ENCODE measurements at places on chromosomes 1 and 21.

- DNase-seq: no peak
These were observed 328.0 kb downstream of the NPHP4 start for GRCh38 chr1:5664081-5664768.

GRCh38 chr1:27509127-27510080, 19.4 kb upstream of the WASF2 start:
- no peak for DNase-seq

DNA sequence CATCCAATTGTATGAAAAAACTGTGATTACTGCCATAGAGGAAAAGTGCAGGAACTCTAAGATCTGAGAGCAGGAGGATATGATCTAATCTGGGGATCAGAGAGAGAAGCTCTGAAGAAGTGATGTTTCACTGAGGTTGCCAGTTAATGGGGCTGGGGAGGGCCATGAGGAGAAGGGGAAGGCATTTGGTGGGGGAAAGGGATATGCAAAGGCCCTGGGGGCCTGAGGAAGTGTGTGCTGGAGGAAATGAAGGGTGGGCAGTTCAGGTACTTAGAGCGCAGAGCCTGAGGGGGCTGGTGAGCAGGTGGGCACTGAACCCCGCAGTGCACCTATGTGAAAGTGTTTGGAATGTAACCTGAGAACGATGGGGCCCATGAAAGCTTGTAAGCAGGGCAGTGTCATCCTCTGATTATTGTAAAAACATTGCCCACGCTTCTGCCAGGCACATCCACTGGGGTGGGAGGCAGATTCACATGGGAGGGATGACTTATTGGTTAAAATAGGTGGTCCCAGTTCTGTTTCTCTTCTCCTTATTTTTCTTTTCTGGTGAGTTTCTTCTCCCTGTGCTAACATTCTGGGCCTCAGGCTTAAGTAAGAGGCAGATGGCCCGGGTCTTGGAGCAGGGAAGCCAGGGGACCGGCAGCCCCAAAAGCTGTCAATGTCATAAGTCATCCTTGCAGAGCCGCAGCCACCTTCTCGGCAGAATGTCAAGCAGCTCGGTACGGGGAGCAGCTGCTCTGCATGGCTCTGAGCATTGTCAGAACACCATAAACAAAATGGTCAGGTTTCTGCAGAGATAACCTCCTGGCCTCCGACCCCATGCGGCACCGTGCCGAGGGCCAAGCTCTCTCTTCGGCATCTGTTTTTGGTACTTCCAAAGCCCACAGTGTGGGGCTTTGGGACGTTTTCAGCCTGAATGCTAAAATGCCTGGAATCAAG, 492.0 kb upstream of the VAMP3 start:
- DNase-seq: no peak

- no peak for DNase-seq
These were observed 2.6 kb upstream of the C1orf174 start for GRCh38 chr1:3902571-3903091.

DNA sequence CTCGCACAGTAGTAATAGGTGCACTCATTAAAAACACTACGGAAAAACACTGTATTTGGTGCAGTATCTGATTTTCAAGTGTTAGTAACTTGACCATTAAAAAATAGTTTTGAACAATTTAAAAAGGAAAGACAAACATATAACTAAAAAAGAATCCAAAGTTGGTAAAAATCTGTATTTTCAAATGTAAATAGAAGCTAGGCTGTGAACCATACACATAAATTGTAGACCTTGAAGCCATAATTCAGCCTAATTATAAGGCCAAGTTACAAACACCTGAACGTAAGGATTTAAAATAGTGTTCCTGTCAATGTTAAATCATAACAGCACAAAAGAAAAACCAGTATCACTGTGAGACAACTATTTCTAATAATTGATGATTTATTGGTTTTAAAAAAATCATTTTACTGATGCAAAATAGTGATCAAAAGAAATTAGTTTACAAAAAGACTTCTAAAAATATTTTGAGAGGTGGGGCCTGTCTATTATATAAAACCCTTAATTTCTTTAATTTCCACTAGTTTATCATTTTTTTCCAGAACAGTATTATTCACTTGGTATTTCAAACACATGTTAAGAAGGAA, 4.5 kb downstream of the IRF2BP2 start:
- DNase-seq: no peak

DNA sequence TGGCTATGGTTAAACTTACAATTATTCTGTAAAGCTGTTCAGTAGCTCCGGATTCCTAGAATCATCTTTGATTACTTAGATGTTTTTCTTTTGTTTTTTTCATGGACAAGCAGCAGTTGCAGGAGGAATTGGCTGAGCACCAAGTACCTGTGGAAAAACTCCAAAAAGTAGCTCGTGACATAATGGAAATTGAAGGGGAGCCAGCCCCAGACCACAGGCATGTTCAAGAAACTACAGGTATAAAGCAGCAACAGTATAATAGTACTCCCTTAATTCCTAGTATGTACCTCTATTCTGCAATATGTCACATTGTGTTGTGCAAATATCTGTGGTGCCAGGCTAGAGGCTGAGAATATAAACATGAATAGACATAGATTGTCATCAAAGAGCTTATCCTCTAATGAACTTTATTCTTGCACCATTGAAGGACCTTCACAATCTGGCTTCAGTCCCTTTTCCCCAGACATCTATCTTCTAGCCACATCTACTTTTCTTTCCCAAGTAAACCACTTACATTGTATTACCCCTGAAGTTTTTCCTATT, 132.3 kb upstream of the BMP8A start:
- no peak for DNase-seq

DNA sequence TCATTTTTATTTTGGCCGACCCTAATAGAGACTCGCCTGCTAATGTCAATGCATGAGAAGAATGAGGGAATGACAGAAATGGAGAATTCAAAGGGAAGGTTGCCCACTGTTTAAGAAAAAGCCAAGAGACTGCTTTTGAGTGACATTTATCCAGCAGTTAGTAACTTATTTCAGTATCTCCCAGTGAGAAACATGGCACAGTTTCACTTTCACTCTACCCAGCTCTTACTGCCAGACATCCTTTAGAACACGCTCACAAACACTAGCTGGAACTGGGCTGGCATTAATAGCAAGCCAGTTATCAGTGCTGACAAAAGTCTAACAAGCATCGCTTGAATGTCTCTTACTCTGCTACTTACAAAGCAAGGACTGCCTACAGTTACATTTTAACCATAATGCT, 8.5 kb downstream of the GGPS1 start:
- DNase-seq: no peak

DNA sequence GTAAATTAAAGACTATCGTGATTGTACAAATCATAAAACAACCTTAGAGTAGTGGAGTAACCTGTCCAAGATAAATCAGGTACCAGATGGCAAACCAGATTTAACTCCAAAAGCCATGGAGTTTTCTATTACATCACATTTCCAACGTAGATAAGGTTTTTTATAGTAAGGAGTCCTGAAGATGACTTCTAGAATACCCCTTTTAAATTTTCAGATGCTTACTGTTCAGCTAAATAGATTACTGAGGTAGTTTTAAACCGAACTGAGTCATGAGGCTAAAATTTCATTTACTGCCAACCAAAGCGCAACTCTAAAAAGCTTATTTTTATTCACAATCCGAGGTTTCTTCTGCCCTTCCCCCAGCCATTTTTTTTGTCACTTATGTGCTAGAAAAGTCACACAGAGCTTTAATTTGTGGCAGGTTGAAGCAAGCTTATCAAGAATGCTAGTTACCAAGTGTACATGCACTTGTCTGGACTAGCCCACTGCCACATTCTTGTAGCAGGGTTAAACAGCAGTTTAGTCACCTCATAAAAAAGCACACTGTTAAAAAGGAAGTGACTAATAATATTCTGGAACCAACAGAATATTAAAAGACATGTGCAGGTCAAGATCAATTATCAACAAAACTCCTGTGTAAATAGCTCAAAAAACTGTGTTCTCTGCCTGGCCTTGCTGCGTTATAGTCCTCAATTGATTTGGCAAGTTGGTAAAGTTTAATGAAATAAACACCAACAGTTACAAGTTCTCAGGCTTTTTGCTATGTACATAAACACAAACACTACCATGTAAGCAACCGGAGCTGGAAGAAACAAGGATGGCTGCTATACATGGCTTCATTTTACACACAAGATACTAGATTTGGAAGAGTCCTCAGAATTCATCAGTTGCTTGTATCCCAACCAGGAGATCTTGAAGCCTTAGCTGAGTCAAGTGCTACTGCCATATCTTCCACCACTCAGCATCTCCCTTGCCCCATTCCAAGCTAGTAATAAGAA, 180.3 kb upstream of the DMRTA2 start:
- DNase-seq: no peak

GRCh38 chr21:32641710-32642698, 29.8 kb upstream of the CFAP298 start:
- DNase-seq: no peak

DNA sequence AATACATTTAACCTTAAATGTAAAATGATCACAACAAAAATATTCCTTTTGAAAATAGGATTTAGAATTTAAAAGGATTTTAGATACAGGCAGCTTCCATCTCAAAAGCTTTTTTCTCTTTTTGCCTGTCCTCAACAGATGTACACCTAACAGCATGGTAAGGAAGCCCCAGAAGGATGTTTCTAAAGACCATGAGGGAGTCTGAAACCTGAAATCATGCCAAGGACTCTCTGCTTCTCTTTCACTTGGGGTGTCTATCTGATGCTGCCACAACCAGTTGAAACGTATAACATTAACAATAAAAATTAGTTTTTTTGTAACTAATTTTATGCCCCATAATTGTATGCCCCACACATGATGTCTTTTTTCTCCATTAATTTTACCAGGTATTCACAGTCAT, 5.4 kb upstream of the ZNF281 start:
- DNase-seq: no peak

DNA sequence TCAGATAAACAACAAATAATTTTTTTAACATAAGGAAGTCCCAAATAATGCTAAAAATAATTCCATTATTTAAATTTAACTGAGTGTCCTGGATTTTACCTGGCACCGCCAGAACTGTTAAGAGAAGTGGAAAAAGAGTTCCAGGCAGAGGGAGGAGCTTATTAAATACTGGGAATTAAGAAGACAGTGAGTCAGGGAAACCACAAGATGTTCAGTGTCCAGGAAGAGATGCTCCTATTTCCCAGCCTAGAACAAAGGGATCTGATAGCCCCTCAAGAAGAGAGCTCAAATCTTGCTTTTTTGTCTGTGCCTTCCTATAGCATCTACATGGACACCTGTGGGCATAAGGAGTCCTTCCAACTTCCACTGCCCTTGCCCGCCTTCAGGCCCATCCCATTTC, 85.9 kb downstream of the PGM1 start:
- DNase-seq: no peak

- DNase-seq: no peak
These were observed 598.1 kb upstream of the ADGRL4 start for GRCh38 chr1:79604490-79605198.

DNA sequence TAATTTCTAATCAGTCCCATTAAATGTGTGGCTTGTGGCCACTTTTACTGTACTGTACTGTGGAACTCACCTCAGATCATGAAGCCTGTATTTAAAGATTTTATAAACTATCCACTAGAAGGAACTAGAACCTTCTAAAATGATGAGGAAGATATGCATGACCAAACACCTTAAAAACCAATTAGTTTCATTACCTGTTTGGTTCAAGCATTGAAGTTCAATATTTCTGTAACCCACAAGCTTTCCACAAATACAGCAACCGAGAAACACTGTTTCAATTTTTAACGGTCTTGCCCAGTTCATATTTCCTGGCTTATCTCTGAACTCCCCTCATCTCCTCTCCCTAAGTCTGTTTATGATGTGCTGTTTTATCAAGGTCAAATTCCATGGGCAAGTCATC, 264.3 kb upstream of the PLD5 start:
- no peak for DNase-seq

DNA sequence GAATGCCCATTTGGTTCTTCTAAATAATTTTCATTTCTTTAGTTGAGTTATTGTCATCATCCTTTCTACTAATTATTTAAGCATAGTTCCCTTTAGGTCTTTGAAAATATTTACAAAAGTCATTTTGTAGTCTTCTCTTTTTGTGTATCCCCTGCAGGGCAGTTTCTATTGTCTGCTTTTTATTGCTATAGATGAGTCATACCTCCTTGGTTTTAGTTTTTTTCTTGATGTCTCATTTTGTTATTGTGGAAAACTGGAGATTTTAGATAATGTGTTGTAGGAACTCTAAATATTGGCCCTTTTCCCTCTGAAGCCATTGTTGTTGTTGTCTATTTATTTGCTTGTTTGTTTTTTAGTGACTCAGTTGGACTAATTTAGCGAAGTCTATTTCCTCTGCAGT, 387.9 kb downstream of the NUF2 start:
- DNase-seq: no peak

GRCh38 chr21:43302769-43303168, 124.2 kb downstream of the SIK1 start:
- no peak for DNase-seq

GRCh38 chr1:206030714-206031113, 7.0 kb upstream of the CTSE start:
- DNase-seq: no peak

DNA sequence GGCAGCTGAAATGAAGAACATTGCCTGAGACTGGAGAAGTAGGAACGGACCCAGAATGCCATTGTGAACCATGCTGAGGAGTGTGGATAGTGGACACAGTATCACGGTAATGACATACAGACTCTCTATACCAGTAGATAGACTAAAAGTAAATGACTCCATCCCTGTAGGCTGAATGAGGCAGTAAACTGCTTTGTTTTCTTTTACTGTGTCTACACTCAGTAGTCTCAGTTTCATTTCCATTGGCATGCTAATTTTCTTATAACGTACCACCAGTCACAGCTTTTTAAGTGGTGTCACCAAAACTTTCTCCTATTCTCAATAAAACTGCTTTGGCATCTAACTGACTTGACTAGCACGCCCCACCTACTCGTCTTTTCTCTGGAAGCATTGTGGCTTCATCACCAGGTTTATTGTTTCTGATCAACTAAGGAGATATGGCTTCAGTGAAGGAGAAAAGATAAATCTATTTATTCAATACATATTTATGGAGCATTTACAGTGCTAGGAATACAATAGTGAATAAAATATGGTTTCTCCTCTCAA, 8.4 kb upstream of the ZNF697 start:
- DNase-seq: no peak

- no peak for DNase-seq
These were observed 4.4 kb upstream of the C1orf56 start for GRCh38 chr1:151043163-151043562.

- DNase-seq: no peak
These were observed 166.5 kb downstream of the LMO4 start for GRCh38 chr1:87495147-87495546.

- DNase-seq: no peak
These were observed 142.5 kb downstream of the DHRS3 start for GRCh38 chr1:12475530-12475934.

GRCh38 chr1:85707267-85707989, 805 bp downstream of the ZNHIT6 start:
- no peak for DNase-seq

DNA sequence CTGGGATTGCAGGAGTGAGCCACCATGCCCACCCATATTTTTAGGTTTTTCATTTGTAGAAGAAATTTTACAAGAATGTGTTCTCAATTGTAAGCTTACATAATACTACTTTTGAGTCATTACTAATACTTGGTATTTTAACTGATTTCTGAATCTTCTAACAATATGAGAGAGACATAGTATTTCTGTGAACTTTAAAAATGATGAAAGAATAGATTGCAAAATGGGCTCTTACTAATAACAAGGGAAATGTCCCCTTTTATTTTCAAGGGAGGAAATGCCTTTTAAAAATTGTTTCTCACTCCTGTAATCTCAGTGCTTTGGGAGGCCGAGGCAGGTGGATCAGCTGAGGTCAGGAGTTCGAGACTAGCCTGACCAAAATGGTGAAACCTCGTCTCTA, 5.9 kb downstream of the AGO3 start:
- DNase-seq: no peak

- DNase-seq: no peak
These were observed at the start of gene LMOD1 for GRCh38 chr1:201946224-201946908. TSS of gene LMOD1 (minus strand) at chr1:201946548. CDS start at chr1:201946340, 208 bp downstream.
